ENCODE measurements at places on chromosomes 13 and 19.
A peak's percentile ranks its signal among the peaks of the same experiment; 100 is the strongest.

- no peak for DNase-seq
These were observed 58.6 kb upstream of the KLF2 start for GRCh38 chr19:16265890-16266585.

GRCh38 chr19:54600212-54600611, 6.8 kb downstream of the LILRA1 start:
- DNase-seq, result no peak

- DNase-seq, result peak; percentile 60
These were observed 41.3 kb upstream of the IGFL4 start for GRCh38 chr19:46081928-46082727.

DNA sequence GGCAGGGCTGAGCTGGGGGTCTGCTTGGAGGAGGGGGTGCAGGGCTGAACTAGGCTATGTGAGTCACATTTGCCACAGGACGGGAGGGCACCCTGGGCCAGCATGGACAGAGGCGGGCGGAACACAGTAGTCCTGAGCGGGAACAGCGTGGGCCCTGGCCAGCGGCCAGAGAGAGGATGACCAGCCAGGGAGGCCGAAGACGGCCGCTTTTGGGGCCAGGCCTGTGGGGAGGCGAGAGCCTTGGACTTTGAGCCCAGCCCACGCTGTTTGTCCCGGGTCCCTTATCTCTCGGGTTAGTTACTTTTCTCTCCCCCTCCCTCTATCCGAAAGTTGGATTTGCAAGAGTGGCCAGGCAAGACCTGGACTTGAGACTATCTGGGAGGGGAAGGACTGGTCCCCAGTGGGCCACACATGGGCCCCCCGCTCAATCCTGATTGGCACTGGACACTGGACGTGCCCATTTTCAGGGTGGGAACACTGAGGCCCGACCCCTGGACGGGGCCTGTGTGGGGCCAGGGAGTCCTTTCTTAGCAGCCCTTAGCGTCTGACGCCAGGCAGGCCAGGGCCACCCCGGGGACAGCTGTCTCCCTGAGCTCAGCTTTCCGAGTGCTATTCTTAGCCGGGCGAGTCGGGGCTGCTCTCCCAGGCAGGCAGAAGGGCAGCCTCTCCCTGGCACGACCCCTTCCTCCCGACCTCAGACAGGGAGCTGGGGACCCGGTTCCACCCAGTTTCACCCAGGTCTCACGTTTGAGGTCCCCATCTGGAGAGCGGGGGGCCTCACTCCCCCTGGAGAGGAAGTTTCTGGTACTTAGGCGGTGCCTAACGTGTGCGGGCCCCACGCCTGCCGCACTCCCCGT, 833 bp downstream of the GAMT start:
- DNase-seq, result peak; percentile 32

DNA sequence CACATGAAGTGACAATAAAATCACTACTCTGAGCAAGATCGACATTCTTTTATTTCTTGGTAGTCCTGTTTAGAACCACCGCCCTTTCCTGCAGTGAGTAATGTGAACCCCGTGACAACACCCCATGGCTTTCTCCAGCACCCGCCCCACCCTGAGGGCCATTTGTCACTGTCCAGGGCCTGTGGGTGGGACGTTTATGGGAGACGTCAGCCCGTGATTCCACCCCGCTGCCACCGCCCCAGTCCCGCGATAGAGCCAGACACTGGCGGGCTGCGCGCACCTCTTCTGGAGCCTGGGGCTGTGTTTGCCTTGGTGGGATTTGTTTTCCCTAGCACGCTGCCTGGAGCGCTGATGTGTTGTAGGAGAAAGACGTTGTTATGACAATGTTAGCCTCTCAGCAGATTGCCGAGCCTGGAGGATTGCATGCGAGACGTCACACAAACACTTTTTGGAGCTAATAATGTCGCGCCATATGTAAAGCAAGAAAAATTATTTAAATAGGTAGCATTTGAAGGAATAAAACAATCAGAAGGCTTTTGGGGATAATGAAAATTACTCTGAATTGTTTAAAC, 263.7 kb downstream of the TEX29 start:
- DNase-seq, result no peak

DNA sequence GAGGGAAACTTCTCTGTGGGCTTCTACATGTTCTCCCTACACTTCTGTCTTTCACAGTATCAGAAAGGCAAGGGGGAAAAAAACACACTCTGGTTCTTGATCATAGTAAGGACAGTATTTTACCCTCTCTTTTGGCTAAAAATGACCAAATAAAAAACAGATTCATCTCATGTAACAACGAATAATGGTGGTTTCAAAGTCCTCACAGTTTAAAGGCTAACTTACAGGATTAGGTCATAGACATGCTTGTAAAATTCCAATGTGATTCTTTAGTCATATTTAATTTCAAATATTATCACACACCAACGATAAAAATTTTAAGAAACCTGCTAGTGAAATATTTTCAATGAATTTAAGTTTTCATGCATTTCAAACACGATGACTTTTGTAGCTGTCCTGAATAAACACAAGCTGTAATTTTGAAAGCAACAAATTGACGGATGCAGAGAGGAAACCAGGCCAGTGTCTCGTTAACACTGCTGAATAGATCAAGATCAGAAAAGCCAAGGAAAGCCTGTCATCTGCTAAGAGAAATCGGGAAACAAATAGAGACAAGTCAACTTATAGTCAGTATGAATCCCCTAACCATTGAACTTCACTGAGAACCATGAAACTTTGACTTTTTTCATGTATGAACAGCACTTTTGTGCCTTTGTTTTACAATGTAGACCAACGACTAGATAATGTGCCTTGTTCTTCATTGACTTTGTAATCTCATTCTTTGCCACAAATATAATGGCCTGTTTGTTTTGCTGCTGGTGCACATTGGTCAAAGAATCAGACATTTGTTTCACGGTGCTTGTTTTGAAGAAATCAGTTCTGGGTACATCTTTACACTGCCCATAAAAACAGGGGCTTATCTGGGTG, 22.0 kb downstream of the MBNL2 start:
- DNase-seq, result no peak

DNA sequence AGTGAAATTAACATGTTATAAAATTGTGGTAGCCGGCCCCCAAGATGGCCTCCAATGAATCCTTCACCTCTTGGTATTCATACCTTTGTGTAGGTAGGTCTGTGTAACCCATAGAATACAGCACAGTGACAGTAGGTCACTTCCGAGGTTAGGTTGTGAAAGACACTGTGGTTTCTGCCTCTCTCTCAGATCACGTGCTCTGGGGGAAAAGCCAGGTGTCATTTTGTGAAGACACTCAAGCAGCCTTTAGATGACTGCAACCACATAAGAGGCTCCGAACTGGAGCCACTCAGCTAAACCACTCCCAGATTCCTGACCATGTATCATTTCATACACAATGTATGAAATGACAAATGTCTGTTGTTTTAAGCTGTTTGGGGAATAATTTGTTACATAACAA, 9.8 kb upstream of the USPL1 start:
- DNase-seq, result no peak

- no peak for DNase-seq
These were observed 192.4 kb downstream of the ZNF536 start for GRCh38 chr19:30564551-30565011.

Data from NCI-H146 (cell line).